Adrenal gland (tissue), 19 donors: ENCODE measurements at places on chromosomes 7 and 10. TPM values are rescaled to one million over a fixed set of nuclear protein-coding genes. Genes with fewer than 3 reads are reported as not detected.

DNA sequence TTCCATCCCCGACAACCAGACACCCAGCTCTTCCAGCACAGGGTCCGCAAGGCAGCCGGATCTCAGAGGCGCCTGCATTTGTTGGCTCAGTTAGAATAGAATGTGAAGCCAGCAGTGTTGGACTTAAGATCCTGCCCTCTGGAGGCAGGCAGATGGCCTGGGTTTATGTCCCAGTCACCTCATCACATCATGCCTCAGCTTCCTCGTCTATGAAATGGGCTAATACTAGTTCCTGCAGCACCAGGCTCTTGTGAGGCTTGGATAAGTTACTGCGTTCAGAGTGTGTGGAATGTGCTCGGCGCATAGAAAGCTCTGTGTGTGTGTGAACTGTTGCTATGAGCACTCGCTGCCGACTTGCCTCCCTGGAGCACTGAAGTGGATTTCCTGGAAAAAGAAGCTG lies 202.5 kb upstream of the GPR26 start:
- H3K4me3 ChIP-seq: no peak overlapping the region
- no peak for DNase-seq
- H3K27ac ChIP-seq: no peak overlapping the region
- H3K36me3 ChIP-seq: no peaks in the 10 kb centered on the region
- H3K4me1 ChIP-seq: no peaks in the 10 kb centered on the region

GRCh38 chr7:140885735-140886334 lies 38.9 kb downstream of the BRAF start:
- peaks cover 8% of the 10 kb centered on the region for H3K4me1 ChIP-seq
- H3K27me3 ChIP-seq: no peaks in the 10 kb centered on the region
- H3K36me3 ChIP-seq: no peaks in the 10 kb centered on the region
- no peak overlapping the region for H3K4me3 ChIP-seq

- no peak for DNase-seq
- no peaks in the 10 kb centered on the region for H3K36me3 ChIP-seq
- no peaks in the 10 kb centered on the region for H3K27me3 ChIP-seq
- H3K27ac ChIP-seq: no peak overlapping the region
- H3K4me1 ChIP-seq: peaks cover 2% of the 10 kb centered on the region
- H3K4me3 ChIP-seq: no peak overlapping the region
Observed at GRCh38 chr10:110851020-110851612, 20.6 kb upstream of the PDCD4 start.

ALOX5 gene
- 11.4 TPM for total RNA-seq
